Esophagus muscularis mucosa (tissue), 4 donors: ENCODE measurements at places on chromosomes 6 and 20. TPM values are rescaled to one million over a fixed set of nuclear protein-coding genes. Genes with fewer than 3 reads are reported as not detected.
A peak's percentile ranks its signal among the peaks of the same experiment; 100 is the strongest.

GRCh38 chr20:1338801-1339200, 9.9 kb upstream of the SDCBP2 start:
- peak; percentile 34 for DNase-seq

DNA sequence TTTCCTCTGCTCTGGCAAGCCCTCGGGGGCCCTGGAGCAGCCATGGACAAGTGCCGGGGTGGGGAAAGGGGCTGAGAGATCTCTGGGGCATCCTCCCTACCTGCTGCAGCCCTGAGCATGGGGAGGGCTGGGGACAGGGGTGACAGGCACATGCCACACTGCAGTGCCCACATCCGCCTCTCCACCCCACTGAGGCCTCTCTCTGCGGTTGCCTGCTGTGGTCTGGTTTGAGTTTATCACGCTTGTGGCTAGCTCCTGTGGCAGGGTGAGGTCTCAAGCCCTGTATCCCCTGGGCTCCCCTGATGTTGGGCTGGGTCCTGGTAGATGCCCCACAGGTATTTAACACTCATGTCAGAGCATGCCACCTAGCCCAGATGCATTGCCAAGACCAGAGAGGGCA, 52.9 kb upstream of the MLN start:
- no peak for DNase-seq

- DNase-seq = no peak
Measured at GRCh38 chr20:54382419-54382818, 93.0 kb upstream of the DOK5 start.

DNA sequence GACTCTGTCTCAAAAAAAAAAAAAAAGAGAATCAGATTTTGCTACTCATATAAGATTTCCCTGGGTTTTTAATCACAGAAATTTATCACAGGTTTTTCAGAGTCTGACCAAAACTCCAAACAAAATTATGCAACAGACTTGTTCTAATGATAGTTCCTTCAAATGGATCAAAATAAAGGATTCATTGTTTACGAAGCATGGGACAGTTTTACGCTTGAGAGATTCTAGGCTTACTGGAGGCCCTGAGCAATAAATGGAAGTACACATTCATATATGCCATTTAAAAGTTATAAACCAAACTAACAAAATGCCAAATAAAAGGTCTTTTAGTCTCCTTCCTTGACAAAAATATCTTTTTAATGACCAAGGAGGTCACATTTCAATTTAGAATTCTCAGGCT, 245.1 kb upstream of the KCNQ5 start:
- no peak for DNase-seq

- no peak for DNase-seq
Measured at GRCh38 chr20:35903843-35904242, 50.5 kb downstream of the SCAND1 start.

- no peak for DNase-seq
Measured at GRCh38 chr20:51600016-51600420, 57.5 kb upstream of the NFATC2 start.

GRCh38 chr20:45163083-45163803, 11.5 kb upstream of the PI3 start:
- DNase-seq = no peak

GRCh38 chr6:21185861-21186478, 407.6 kb upstream of the SOX4 start:
- no peak for DNase-seq

GRCh38 chr20:56673450-56673849, 44.3 kb downstream of the TFAP2C start:
- no peak for DNase-seq

GRCh38 chr20:41180599-41181333, 43.4 kb downstream of the PLCG1 start:
- no peak for DNase-seq

- DNase-seq = no peak
Measured at GRCh38 chr20:23193801-23194384, 107.8 kb upstream of the CD93 start.

DNA sequence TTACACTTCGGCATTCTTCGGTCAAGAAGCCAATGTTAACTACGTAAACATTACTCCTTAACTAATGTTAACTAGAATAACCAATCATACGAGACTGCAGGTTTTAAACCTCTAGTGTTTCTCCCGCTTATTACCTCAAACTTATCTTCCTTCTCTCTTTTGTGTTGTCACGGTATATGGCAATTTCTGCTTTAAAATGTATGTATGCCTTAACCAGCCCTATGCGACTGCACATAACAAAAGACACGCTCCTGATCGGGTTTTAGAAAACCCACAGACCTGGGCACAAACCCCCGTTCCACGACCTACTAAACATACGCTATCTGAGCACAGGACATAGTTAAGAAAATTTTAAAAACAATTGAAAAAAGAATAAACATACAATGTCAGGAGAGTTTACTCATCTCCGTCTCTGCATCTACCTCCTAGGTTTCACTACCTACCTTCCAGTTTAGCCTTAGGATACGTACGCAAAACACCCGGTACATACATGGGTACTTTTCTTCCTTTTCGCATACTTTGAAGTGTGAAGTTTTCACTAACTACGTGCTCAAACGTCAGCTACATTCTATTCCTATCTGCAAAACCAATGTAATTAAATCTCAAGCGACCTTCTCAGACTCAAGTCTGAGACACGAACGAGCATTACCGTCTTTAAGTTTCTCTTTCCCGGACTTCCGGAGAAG, 1.1 kb downstream of the CD164 start:
- DNase-seq = no peak

DNA sequence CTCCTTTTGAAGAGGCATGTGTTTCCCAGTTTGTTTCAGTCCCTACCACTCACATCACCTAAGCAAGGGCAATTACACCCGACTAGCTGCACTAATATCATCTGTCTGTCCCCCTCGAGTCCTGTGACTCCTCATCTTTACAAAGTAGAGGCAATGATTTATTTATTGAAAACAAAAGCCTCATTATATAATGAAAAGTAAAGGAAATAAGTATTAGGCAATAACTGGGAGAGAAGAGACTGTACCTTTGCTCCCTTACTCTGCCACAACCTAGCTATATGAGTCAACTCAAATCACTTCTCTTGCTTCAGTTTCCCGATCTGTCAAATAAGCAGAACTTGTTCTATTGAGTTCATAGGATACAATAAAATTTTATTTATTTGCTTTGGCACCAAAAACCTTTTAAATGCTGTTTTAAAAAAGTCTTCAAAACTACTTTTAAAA, 38.9 kb downstream of the CSNK2A1 start:
- DNase-seq = no peak

- no peak for DNase-seq
Measured at GRCh38 chr20:51340451-51340840, 202.1 kb downstream of the NFATC2 start.

- DNase-seq = no peak
Measured at GRCh38 chr6:46821458-46821881, 28.3 kb downstream of the MEP1A start.

DNA sequence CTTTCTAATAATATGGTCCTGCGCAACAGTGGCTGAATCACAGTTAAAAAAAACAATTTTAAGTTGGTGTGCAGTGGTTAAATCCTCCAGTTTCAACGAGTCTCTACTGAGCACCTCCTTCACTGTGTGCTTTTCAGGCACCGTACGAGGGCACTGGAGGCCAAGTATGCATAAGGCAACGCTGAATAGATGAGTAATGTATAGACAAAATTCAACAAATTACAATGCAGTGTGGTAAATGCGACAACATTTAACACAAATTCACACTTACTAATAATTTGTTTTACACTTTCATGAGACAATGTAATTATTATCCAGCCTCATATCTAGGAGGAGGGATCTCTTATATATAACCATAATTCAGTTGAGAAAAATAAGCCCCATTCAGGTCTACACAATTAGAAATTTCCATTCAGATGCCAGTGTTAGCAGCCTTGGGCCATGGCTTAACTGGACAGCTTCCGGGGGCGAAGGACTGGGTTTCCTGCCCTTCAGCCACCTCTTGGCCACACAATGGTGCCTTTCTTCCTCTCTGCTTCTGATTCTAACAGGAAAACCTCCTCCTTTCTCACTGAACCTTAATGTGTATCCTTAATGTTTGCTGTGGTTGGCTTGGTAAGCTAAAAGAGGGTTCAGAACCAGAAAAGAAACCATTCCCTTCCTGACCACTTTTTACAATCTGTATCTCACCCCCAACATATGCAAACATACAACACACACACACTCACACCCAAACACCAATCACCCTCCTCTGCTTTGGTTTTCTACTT, 51.9 kb downstream of the B4GALT5 start:
- no peak for DNase-seq

DNA sequence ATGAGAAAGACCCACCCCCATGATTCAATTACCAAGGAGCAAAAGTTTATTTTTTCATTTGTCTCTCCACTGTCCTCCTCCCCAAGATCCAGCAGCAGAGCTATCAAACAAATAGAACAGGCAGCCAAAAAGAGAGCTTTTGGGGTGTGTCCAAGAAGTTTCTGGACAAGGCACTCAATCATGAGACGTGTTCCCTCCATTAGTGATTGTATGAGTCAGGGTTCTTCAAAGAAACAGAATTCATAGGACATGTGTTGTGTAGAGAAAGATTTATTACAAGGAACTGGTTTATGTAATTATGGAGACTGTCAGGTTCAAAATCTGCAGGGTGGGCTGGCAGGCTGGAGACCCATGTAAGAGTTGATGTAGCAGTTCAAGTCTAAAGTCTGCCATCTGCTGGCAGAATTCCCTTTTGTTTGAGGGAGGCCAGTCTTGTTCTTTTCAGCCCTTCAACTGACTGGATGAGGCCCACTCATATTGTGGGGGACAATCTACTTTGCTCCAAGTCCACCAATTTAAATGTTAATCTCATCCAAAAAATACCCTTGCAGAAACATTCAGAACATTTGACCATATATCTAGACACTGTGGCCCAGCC, 248.1 kb upstream of the OPRM1 start:
- no peak for DNase-seq

- DNase-seq = no peak
Measured at GRCh38 chr20:43844778-43845614, 69.7 kb upstream of the TOX2 start.

- no peak for DNase-seq
Measured at GRCh38 chr6:85756982-85757381, 114.3 kb upstream of the SYNCRIP start.

Gene PI3
- total RNA-seq = not detected

Gene USP49
- 2.5 TPM for total RNA-seq

Gene GNAS-AS1
- total RNA-seq = 0.23 TPM

Gene FYN
- total RNA-seq = 50.9 TPM

Gene EEF1A2
- total RNA-seq = 7.6 TPM

Gene KCNQ5
- 2.1 TPM for total RNA-seq

Gene CCHCR1
- total RNA-seq = 11.1 TPM

Gene EFCAB8
- not detected for total RNA-seq
